ENCODE measurements at places on chromosomes 3 and 15.

GRCh38 chr3:153003441-153003840 is 158.6 kb upstream of the RAP2B start:
- no peak for DNase-seq

GRCh38 chr3:154086286-154086685 is 34.9 kb upstream of the ARHGEF26 start:
- DNase-seq, result no peak

GRCh38 chr15:32849769-32850668 is 132.2 kb downstream of the GREM1 start:
- no peak for DNase-seq

GRCh38 chr15:41891946-41892345 is 1.9 kb downstream of the SPTBN5 start:
- DNase-seq, result no peak

DNA sequence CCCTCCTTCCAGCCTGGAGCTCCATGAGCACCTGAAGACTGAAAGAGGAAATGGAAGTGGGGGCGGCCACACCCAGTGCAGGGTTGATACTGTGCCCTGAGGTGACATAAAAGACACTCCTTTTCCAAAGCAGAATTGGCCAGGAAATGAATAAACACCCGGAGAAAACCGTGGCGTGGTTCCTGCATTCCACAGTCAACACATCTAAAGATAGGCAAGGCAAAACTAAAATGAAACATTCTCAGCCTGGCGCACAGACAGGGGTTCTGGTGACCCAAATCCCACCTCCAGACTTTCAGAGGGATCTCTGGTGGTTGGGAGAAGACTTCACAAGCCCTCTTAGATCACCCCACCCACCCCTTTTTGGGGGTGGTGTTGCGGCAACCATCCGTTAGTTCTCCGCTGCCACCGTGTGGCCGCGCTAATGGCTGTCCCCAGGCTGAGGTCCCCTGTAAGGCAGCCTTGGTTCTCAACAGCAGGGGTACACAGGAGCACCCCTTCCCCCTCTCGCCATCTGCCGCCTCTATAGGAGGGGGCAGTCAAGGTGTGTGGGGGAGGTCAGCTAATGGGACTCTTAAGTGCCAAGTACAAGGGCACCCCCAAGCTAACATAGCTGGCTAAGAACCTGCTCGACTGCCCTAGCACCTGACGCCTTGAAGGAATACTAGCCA is 2.5 kb upstream of the MST1R start:
- DNase-seq, result peak; percentile 33

- DNase-seq, result no peak
Observed at GRCh38 chr3:126127452-126127851, 43.5 kb upstream of the SLC41A3 start.

GRCh38 chr3:179450901-179451264 is 387 bp downstream of the GNB4 start:
- no peak for DNase-seq

GRCh38 chr3:5188419-5189221 is 1.1 kb downstream of the EDEM1 start:
- no peak for DNase-seq

- DNase-seq, result no peak
Observed at GRCh38 chr3:124372775-124373174, 357.5 kb upstream of the UMPS start.

Data from activated CD8-positive, alpha-beta memory T cell treated with anti-CD3 and anti-CD28 coated beads for 48 hours (primary cell).